ENCODE measurements at places on chromosomes 11 and 22. TPM values are rescaled to one million over a fixed set of nuclear protein-coding genes. Genes with fewer than 3 reads are reported as not detected.

CHADL gene
- total RNA-seq, result 25.3 TPM

GRCh38 chr11:132501356-132501755, 1030.9 kb downstream of the OPCML start:
- H3K36me3 ChIP-seq, result no peaks in the 10 kb centered on the region
- H3K4me3 ChIP-seq, result no peak overlapping the region
- no peaks in the 10 kb centered on the region for H3K4me1 ChIP-seq
- no peak overlapping the region for H3K27ac ChIP-seq

GRCh38 chr11:28547321-28547741, 439.1 kb downstream of the METTL15 start:
- H3K4me1 ChIP-seq, result no peaks in the 10 kb centered on the region
- no peak for DNase-seq
- no peaks in the 10 kb centered on the region for H3K36me3 ChIP-seq
- H3K4me3 ChIP-seq, result no peak overlapping the region

GRCh38 chr22:46491946-46492345, 45.5 kb downstream of the CELSR1 start:
- H3K4me3 ChIP-seq, result no peak overlapping the region
- no peak overlapping the region for H3K27ac ChIP-seq
- no peaks in the 10 kb centered on the region for H3K27me3 ChIP-seq
- H3K36me3 ChIP-seq, result no peaks in the 10 kb centered on the region

- peaks cover 12% of the 10 kb centered on the region for H3K4me1 ChIP-seq
- no peaks in the 10 kb centered on the region for H3K27me3 ChIP-seq
- no peak overlapping the region for H3K4me3 ChIP-seq
- no peak overlapping the region for H3K27ac ChIP-seq
- no peak for DNase-seq
Observed at GRCh38 chr11:113549061-113549460, 73.9 kb upstream of the DRD2 start.
